ENCODE measurements at places on chromosomes 5 and 9. TPM values are rescaled to one million over a fixed set of nuclear protein-coding genes. Genes with fewer than 3 reads are reported as not detected.

- no peak for DNase-seq
These were observed 12.3 kb downstream of the SARDH start for GRCh38 chr9:133725886-133726285.

Gene SV2C
- 0.32 TPM for total RNA-seq

GRCh38 chr5:472076-472655, 29.2 kb downstream of the EXOC3 start:
- no peak for DNase-seq

DNA sequence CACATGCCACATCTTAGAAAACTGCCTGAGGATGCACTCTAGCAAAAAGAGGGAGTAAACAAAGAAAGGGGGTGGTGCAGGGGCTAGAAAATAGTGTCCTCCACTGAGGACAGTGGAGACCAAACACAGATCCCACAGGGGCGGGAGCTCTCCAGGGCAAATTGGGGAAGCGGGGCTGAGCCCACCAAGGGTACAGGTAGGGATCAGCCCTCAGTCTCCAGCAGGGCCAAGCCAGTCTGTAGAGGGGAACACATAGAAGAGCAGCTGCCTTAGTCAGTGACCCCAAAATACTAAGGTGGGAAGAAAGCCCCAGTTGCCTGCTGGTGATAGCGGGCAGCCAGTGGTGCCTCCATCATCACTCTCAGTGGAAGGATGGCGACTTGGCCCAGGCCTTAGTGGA, 134.0 kb downstream of the ATPSCKMT start:
- no peak for DNase-seq

- DNase-seq = no peak
These were observed 997.1 kb upstream of the ARRDC3 start for GRCh38 chr5:92380069-92380770.

Gene MARCOL
- not detected for total RNA-seq

DNA sequence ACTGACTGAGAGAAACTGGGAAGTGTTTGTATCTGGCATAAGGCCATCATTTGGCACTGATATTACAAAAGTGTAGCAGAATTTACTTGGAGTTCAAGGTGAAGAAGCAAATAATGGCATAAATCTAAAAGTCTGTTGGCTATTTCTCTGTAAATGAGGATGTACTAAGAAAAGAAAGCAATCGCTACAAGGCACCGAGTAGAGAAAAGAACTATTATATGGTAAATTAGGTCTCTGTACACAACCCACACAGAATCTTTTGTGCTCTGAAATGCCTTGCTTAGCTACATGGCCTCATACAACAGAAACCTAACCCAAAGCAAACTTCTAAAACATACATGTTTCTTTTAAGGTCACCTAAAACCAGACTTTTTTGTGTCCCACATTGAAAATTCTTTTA, 290.1 kb upstream of the WWC1 start:
- DNase-seq = no peak

- no peak for DNase-seq
These were observed 3.8 kb downstream of the MTMR12 start for GRCh38 chr5:32308946-32309345.

DNA sequence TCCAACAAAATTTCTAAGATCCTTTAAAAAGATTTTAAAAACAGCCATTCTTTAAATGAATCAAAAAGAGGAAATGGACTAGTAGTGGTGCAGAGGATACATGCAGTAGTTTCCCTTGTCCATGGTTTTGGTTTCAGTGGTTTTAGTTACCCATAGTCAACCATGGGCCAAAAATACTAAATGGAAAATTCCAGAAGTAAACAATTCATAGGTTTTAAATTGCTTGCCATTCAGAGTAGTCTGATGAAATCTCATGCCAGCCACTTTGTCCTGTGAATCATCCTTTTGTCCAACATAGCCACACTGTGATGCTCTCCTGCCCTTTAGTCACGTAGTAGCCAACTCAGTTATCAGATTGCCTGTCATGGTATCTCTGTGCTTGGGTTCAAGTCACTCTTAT, 286.1 kb downstream of the ANXA1 start:
- no peak for DNase-seq

- no peak for DNase-seq
These were observed 535.9 kb upstream of the FTMT start for GRCh38 chr5:121315786-121316185.

DNA sequence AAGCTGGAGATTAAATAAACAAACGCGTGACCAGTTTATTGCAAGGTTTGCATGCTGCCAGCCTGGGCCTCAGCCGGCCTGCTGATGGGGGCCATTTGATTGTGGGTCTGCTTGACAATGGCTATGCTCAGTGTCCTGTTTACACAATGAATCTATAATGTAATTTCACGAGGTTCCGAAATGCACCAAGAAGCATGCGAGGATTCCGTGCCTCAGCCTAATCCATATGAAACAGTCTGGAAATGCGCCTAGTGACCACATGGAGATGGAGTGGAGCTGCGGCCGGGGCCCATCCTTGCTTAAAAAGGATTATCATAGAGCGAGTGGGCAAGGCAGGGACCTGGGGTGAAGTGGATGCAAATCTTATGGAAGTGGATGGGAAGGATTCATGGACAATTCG, 382.4 kb downstream of the CDK5RAP2 start:
- DNase-seq = no peak

DNA sequence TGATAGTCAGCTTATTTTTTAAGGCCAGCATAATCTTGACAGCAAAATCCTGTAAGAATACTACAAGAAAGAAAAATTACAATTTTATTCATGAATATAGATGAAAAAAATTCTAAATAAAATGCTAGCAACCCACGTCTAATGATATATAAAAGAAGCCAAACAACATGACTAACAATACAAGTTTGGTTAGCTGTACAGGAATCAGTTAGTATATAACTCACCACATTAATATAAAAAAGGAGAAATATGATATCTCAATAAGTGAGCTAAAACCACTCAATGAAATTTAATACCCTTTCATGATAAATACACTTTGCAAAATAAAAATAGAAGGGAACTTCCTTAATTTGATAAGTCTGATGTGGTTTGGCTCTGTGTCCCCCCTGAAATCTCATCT, 139.7 kb upstream of the MAN2A1 start:
- no peak for DNase-seq

- DNase-seq = no peak
These were observed 16.8 kb downstream of the SNX18 start for GRCh38 chr5:54534191-54535004.

- DNase-seq = no peak
These were observed 148.0 kb downstream of the RORB start for GRCh38 chr9:74645007-74645639.

DNA sequence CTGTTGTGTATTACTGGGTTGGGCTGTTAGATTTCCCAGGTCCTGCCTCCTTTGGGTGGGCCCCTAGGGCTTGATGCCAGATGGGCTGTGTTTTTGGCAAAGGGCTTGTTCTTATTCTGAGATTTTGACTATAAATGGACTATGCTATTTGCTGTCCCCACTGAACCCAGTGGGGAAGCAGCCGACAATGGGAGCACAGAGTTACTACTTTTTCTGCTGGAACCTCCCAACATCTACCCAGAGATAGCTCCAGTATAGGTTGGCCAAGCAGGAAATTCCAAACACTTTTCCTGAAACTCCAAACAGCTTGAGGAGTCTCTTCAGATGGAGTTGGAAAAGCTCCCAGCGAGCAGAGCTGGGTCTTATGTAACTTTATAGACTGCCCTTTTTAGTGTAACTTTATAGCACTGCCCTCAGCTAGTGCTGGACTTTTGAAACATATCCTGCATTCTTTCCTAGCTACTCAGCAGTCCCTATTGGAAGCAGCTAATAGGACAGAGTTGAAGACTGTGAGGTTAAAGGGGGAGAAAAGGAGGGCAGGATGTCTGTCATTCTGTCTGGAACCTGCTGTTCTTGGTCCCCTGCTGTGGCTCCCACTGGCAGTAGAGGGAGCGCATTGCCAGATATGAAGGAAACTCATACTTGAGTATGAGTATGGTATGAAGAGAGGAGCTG, 21.0 kb downstream of the RUSC2 start:
- DNase-seq = no peak

DNA sequence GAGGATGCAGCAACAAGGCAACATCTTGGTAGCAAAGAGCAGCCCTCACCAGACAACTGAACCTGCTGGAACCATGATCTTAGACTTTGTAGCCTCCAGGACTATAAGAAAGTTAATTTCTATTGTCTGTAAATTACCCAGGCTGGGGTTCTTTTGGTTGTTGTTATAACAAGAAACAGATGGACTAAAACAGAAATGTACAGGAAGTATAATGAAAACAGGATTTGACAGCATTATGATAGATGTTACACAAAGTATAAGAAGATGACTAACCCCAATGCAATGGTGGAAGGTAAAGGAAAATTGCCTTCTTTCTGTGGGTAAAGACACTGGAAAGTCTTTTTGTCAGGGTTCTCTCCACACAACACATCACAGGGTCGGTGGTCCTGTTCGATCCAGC, 204.2 kb downstream of the SGCD start:
- no peak for DNase-seq

- DNase-seq = no peak
These were observed 137.8 kb downstream of the CEMIP2 start for GRCh38 chr9:71630377-71630995.

Gene STING1
- total RNA-seq = 169 TPM

DNA sequence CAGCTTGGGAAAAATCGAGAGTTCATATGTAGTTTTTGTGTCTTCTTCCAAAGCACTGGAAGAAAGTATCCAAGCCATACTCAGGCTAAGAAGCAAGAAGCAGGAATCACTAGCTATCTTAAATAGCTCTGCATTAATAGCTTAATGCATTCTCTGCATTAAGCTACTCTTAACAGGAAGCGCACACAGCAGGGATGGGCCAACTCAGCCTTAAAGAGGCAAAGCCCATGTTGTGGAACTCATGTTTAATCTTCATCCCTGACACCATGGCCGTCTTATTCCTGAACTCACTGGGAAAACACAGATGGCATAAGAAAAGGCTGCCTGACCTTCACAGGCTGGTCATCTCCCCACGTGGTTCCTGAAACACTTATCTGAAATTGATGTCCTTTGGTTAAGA, 18.7 kb upstream of the ICE1 start:
- no peak for DNase-seq

DNA sequence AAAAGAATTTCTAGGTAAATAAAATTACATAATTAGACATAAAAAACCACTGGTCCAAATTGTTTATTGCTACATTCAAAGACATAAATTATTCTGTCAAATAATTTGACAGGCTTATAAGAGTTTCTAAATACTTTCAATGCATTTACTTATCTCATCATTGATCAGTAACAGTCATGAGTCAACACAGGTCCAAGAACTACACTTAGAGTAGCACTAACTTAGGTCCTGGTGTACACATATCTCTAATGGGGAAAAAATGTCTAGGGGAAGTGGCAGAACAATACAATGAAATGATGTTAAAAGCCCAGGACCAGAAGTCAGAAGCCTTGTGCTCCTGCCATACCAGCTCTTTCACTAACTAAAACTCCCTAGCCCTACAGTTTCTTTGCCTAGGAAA, 96.5 kb upstream of the SLCO6A1 start:
- no peak for DNase-seq

DNA sequence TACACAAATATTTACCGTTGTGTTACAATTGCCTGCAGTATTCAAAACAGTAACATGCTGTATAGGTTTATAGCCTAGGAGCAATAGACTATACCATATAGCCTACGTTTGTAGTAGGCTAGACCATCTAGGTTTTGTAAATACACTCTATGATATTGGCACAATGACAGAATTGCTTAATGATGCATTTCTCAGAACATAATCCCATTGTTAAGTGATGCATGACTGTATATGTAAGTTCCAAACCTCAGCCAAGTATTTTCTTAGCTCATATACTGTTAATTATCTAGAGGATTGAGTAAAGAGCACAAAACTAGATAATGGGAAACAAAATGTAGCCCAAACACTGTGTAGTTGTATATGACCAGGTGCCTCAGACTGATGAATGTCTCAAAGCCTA, 220.1 kb downstream of the ANXA1 start:
- no peak for DNase-seq

DNA sequence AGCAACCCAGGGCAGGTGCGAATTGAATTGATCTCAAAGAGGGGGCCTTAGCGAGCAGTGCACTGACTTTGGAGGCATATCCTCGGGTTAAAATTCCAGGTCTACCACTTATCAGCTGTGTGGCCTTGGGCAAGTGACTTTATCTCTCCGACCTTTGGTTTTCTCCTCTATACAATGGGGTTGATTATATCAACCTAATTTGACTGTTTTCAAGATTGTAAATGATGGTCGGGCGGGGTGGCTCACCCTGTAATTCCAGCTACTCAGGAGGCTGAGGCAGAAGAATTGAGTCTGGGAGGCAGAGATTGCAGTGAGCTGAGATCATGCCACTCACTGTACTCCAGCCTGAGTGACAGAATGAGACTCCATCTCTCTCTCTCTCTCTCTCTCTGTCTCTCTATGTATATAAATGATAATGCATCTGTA, 18.7 kb downstream of the SPRY4 start:
- DNase-seq = no peak

DNA sequence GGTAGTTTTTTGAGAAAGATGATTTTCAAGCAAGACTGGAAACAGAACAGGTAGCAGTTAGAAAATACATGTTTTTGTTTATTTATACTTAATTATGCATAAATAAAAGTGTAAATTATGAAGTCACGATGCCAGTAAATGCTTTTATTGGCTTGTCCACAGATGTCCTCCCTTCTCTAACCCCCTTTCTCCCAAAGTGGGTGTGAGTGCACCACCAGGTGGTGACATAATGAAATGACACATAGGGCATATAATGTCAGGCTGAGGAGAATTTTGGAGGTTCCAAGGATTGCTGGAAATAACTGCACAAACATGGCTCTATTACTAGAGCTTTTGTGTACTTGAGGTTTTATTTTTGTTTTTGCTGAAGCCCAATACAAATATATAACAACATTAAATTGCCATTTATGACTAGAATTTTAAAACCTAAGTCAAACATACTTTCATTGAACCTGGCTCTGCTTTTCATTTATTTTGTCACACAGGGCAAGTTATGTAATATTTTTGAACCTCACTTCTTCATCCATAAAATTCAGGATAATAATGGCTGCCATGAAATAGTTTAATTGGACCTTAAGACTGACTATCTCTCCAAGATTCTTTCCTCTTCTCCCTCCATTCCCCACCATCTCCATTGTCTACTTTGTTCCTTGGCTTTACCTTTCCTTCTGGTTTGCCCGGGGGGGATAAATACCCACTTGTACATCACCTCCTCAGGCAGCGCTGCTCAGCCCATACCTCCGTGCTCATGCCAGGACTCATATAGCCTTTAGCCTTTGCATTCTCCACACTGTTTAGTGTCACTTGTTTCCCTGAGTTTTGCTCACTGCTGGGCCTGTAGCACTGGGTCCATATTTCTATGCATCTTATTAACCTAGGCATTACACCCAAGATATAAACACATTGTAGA, 168.8 kb downstream of the PDE4D start:
- DNase-seq = no peak

- DNase-seq = no peak
These were observed 48.0 kb upstream of the RGS7BP start for GRCh38 chr5:64457846-64458245.
